Muscle of leg (tissue), 16 donors: ENCODE measurements at places on chromosomes 11 and 22. TPM values are rescaled to one million over a fixed set of nuclear protein-coding genes. Genes with fewer than 3 reads are reported as not detected.

The SLN gene
- 2,631 TPM for total RNA-seq

- DNase-seq: no peak
Measured at GRCh38 chr11:5705688-5706087, 16.1 kb downstream of the TRIM22 start.

The PLEKHA7 gene
- total RNA-seq: 2.6 TPM

GRCh38 chr11:116085031-116085635, 580.9 kb upstream of the CADM1 start:
- DNase-seq: no peak

GRCh38 chr11:57888386-57888785, 126.8 kb downstream of the CTNND1 start:
- no peak for DNase-seq

- no peak for DNase-seq
Measured at GRCh38 chr11:123416566-123416965, 13.5 kb upstream of the GRAMD1B start.

The RTN4RL2 gene
- total RNA-seq: 2.0 TPM

The MS4A15 gene
- not detected for total RNA-seq

The FAM168A gene
- 18.9 TPM for total RNA-seq

- no peak for DNase-seq
Measured at GRCh38 chr11:73428227-73428626, 52.0 kb downstream of the RELT start.

- DNase-seq: no peak
Measured at GRCh38 chr22:30438559-30438958, 13.0 kb downstream of the MTFP1 start.

DNA sequence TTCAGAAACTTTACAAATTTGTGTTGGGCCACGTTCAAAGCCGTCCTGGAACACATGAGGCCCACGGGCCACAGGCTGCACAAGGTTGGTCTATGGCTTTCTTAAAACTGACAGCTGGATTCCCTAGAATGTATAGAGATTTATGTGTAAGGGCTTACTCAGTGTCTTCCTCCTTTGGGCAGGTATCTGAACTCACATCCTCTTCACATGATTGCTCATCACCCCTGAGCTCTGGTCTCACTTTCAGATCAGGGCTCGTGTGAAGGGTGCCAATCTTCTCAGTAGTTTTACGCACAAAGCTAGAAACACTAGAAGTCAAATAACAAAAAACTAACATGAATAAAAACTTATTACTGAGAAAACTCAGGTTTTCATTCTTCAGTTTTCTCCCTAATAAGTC, 27.1 kb downstream of the HPS5 start:
- DNase-seq: no peak

- peak; percentile 60 for DNase-seq
Measured at GRCh38 chr11:59097113-59097708, 9.8 kb upstream of the FAM111B start.

GRCh38 chr22:17475318-17476230, 87.7 kb upstream of the SLC25A18 start:
- DNase-seq: no peak

- peak; percentile 10 for DNase-seq
Measured at GRCh38 chr11:116465056-116465455, 307.7 kb downstream of the BUD13 start.

The STK33 gene
- total RNA-seq: 3.8 TPM

The RPL27A gene
- 2,776 TPM for total RNA-seq

DNA sequence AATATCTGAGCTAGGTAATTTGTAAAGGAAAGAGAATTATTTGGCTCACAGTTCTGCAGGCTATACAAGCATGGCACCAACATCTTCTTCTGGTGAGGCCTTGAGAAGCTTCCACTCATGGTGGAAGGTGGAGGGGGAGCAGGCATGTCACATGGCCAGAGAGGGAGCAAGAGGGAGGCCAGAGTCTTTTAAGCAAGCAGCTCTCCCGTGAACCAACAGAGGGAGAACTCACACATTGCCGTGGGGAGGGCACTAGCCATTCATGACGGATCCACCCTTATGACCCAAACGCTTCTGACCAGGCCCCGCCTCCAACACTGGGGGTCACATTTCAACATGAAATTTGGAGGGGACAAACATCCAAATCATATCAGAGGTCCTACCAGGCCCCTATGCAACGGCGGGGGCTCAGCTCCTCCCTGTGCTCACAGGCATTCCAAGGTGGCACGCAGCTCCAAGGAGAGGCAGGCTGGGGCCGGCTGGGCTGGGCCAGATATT, 4.6 kb downstream of the C11orf96 start:
- peak; percentile 58 for DNase-seq

- no peak for DNase-seq
Measured at GRCh38 chr11:120556797-120557196, 45.2 kb downstream of the GRIK4 start.

- DNase-seq: no peak
Measured at GRCh38 chr11:115705200-115705599, 201.0 kb upstream of the CADM1 start.

The OR51B4 gene
- 0.09 TPM for total RNA-seq

GRCh38 chr11:5289696-5290095, 12.1 kb downstream of the OR51B4 start:
- no peak for DNase-seq

The C11orf16 gene
- not detected for total RNA-seq

DNA sequence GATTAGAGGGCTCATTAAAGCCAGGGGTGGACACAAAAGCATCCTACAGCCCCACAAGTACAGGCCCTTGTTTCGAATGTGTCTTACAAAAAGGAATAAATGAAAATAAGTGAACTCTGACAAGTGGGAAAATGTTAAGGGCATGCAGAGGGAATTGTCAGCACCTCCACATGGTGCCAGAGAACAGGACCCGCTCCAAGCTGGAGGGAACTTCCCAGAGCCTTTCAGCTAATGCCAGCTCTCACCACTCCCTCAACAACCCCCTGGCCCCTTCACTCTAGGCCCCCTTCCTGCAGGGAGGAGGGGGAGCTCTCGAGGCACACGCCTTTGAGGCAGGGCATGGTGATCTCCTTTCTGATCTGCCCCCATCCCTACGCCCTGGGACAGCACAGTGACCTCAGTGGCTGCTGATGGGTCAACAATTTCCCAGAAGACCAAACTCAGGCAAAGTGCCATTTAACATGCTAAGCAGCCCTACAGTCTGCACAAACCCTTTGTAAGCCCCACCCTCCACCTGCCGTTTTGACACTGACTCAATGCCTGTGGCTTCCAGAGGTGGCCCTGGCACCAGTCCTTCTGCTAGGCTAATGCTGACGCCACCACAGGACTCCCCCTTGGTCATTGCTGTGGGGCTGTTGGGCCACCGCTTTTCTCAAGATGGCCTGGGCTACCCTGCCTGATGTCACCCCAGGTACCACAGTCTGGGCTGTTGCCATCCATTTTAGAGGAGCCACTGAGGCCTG, 12.5 kb upstream of the CHST1 start:
- no peak for DNase-seq

DNA sequence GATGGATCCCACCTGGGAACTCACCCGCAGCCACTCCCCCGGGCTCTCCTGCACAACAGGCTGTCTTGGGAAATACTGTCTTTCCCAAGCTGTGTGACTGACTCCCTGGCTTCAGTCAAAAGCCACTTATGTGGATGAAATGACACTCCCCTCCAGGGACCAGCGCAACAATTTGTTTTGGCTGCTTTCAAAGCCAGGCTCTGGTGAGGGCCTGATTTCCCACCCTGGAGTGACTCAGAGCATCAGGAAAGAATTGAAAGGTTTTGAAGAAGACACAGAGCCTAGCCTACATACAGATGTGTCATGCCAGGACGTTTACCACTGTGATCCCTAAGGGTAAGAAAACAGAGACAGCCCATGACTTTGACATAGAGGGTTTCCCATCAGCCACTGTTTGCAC, 550.5 kb downstream of the MIAT start:
- DNase-seq: peak; percentile 58

DNA sequence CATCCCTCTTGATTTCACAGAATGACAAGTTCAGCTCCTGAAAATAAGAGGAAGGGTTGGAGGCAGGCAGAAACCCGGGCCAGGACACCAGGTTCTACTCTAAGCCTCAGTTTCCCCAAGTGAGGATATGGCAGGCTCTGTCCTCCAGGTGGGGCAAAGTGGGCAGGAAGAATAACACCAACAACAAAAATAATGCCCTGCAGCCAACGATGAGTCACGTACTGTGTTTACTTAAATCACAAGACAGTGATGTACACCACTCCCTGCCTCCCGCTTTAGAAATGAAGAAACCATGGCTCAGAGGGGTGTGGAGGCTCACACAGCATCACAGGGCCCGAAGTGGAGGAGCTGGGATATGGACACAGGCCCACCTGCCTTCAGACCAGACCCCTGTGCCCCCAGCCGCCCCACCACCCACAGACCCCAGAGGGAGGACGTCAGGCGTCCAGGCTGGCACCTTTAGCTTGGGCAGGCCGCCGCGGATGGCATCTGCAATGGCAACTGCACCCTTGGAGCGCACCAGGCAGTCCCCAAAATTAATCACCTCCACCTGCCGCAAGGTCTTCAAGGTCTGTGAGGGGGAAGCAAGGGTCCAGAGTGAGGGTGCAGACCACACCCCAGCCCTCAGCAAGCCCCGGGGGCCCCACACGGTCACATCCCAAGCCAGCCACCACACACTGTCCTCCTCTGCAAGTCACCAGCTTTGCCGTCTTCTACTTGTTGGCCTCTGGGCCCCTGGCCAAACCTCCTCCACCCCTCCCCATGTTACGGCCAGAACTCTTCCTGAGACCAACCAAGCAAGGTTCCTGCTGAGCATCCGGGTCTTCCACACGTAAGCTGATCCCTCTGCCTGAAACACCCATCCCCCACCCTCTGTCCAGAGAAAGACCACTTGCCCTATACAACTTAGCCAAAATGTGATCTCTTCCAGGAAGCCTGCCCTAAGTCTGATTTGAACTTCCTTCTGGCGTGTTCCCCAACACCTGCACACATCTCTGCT, 15.8 kb upstream of the CHADL start:
- peak; percentile 34 for DNase-seq

- no peak for DNase-seq
Measured at GRCh38 chr11:14362611-14363010, 3.6 kb upstream of the RRAS2 start.

- DNase-seq: no peak
Measured at GRCh38 chr11:64290352-64291261, 495 bp upstream of the KCNK4 start.

The SGSM1 gene
- 0.13 TPM for total RNA-seq

DNA sequence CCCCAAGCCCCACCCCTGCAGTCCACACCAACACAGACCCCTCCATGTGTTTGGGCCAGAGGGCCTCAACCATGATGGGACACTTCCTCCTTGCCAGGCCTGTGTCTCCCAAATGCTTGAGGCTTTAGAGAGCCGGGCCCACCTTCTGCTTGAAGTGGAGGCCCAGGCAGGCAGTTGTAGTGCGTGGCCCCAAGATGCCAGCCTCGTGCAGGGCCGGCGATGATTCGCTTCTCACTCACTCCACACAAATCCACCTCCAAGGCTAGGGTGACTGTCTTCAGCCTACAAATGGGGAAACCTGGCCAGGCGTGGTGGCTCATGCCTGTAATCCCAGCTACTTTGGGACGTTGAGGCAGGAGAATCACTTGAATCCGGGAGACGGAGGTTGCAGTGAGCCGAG, 5.7 kb downstream of the PRR5 start:
- DNase-seq: no peak

The SERGEF gene
- 15.7 TPM for total RNA-seq

- DNase-seq: no peak
Measured at GRCh38 chr22:38346506-38346905, 29.3 kb upstream of the CSNK1E start.

DNA sequence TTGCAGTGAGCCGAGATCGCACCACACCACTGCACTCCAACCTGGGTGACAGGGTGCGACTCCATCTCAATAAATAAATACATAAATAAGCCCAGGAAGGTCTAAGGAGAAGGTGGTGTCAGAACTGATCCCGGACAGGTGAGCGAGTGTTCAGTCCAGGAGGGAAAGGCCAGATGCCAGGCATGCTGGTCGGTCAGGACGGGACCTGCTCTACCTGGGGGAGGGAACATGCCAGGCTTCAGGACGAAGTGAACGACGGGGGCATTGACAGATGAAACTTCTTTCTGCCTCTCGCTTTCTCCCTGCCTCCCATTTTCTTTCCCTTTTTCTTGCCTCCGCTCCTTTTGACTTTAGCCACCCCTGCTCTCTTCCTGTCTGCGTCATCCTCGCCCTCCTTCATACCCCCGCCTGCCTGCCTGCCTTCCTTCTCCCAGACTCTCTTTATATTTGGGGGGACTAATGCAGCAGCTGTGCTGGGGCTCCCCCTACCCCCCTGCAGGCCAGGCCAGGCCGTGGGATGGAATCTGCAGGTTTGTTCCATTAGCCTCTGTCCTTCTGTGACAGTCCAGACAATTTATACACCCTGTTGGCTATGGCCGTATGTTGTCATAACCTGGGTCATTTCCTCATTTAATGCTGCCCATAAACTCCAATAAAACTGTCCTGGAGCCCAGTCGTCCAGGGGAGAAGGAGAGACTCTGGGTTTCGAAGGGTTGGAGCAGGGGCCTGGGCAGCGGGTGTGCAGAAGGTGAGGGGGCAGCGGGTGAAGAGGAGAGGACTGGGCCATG, 209.2 kb upstream of the TBCEL start:
- no peak for DNase-seq
